ENCODE measurements at places on chromosomes 1 and 21. TPM values are rescaled to one million over a fixed set of nuclear protein-coding genes. Genes with fewer than 3 reads are reported as not detected.

The MROH7 gene
- total RNA-seq: under 0.01 TPM

GRCh38 chr1:66932291-66932690 is 7.5 kb downstream of the MIER1 start:
- DNase-seq: no peak

DNA sequence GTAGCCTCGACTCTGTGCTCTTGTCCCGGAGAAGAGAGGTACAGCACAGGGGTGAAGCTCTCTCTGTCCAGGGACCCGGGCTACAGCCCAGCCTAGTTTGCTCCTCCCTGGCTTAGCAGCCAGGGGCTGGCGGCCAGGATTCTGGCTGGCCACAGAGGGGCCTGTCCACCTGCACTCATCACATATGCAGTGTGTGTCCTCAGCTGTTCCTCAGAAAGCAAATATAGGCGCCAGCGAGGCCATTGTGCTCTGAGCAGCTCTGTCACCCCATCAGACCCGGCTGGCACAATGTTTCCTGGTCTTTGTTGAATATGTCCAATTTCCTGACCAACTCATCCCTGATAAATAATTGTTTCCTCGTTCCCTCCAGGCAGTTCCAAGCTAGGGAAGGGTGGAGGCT is 28.5 kb downstream of the KCND3 start:
- no peak for DNase-seq

DNA sequence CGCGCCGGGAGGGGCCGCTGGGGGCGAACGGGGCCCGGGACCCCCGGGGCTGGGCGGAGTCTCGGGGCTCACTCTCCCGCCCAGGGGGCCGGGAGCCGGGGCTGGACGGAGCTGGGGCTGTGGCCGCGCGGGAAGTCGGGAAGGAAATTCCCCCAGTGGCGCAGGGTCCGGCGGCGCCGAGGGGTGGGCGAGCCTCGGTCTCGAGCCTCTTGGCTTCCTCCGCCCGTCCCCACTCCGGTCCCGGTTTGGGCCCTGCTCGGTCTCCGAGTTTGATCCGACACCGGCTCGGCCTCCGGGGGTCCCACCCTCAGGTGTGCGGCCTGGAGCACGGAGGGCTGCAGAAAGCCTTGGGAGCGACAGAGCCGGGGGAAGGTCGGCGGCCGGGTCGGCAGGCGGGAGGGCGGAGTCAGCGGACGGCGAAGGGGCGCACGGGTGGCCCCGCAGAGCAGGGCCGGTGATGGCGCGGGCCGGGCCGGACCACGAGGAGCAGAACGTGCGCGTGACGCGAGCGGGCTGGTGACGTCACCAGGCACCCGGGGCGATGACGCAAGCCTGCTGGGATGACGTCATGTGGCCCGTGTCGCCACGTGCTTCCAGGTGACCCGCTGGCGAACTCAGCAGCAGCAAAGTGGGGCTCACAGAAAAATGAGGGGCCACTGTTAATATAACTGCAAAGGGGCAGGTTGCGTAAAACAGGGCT is 610 bp upstream of the HES4 start:
- peak; percentile 88 for DNase-seq

The RPTN gene
- not detected for total RNA-seq

The IFNLR1 gene
- under 0.01 TPM for total RNA-seq

DNA sequence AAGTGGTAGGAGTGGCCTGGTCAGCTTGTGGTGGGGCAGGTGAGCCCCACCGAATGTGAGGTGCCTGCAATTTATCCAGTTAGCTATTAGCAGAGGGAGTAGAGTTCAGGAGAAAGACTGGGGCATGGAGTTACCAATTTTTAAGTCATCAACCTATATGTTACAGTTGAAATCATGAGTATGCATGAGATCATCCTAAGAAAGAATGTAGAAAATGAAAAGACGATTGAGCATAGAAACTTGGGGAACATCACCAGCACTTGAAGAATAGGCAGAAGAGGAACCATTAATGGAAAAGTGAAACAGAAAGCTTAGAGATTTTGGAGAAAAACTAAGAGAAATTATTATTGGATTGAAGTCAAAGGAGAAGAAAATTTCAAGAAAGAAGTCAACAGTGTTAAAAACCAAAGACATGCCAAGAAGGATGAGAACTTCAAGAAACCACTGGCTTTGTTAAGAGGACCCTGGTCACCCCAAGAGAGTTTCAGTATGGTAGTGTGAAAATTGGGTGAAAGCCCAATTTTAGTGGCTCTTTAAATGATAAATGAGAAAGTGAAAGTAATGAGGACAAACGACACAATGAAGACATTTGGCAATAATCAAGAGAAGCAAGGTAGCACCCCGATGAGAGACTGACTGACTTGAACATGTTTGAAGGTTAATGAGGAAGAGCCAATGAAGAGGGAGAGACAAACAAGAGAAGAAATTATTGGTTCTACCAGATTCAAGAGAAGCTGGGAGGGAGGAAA is 36.7 kb downstream of the DNASE2B start:
- DNase-seq: no peak

Measured in fibroblast of lung (primary cell).